ENCODE measurements at places on chromosomes 1 and 21.
A peak's percentile ranks its signal among the peaks of the same experiment; 100 is the strongest.

- no peak for DNase-seq
Observed at GRCh38 chr1:168121401-168122011, 15.2 kb downstream of the GPR161 start.

DNA sequence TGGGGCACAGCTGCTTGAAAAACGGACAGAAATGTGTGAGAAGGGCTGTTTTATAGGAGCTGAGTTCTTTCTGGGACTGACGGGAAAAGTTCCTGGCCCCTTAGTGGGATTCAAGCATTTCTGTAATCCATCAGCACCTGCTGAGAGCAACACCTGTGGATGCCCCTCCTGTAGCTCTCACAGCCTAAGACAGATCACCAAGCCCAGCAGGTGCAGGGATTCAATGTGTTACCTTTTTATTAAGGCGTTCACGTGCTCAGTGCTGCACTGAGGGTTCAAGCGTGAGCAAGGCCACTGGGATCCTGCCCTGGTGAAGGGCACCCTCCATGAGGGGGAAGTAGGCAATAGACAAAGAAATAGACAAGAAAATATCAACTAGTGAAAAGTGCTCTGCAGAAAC lies 14.9 kb downstream of the OLFML2B start:
- no peak for DNase-seq

DNA sequence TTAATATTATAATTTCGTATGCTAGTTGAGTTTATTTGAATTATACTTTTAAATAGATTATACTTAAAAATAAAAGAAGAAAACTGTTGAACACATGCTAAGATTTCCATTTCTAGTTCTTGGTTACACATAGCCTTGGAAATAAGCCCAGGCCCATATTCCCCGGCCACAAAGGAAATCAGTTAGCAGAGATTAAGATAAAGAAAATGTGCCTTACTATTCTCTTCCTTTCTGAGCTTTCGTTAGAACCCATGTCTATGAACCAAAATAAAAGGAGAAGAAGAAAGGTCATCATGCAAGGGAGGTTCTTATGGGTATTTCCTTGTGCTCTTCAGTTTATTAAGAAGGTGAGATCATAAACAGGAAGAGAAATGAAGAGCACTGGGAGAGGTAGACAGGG lies 32.3 kb upstream of the CRP start:
- DNase-seq = peak; percentile 69

DNA sequence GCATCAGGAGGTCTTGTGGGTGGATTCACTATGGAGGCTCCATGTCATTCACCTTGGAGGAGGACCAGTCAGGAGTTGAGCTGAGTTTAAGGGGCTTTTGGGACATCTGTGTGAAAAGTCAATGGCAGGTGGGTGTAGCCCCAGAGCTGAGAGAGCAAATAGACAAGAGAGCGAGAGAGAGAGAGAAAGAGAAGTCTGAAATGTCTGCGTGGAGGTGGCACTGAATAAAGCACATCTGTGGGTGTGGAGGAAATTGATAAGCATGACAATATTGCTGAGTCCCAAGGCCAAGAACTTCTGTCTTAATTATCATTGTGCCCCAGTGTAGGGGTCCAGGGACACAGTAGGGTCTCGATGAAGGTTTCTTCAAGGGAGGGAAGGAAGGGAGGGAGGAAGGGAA lies 79.5 kb upstream of the VAMP3 start:
- DNase-seq = peak; percentile 54

- no peak for DNase-seq
Observed at GRCh38 chr1:29303201-29304024, 67.1 kb downstream of the PTPRU start.

DNA sequence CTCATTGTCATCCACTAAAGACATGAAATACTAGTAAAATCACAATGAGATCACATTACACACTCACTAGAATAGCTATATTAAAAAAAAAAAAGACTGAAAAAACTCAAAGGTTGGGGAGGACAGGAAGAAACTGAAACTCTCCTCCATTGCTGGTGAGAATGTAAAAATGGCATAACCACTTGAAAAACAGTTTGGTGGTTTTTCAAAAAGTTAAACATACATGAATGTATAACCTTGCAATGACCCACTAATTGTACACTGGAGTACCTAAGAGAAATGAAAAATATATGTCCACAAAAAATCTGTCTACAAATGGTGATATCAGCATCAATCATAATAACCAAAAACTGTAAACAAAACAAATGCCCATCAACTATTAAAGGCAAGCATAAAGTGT lies 44.0 kb downstream of the NRIP1 start:
- no peak for DNase-seq

GRCh38 chr1:152941037-152941711 lies 5.8 kb upstream of the SPRR5 start:
- no peak for DNase-seq

DNA sequence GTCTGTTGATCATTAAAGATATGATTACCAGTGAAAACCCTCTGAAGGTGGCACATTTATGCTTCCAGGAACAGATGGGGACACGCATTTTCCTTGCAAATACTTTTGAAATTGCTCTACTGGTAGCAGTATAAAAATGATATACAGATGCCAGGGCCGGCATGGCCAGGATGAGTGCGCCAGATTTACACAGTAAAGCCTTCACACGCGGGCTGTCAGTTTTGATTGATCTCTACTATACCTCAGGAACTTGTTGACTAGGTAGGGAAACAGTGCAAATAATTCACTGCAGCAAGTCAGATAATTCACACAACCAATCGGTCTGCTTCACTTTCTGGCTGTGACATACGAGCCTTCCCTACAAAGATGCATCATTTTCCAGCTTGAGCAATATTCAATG lies 123.2 kb upstream of the BARHL2 start:
- DNase-seq = peak; percentile 39

DNA sequence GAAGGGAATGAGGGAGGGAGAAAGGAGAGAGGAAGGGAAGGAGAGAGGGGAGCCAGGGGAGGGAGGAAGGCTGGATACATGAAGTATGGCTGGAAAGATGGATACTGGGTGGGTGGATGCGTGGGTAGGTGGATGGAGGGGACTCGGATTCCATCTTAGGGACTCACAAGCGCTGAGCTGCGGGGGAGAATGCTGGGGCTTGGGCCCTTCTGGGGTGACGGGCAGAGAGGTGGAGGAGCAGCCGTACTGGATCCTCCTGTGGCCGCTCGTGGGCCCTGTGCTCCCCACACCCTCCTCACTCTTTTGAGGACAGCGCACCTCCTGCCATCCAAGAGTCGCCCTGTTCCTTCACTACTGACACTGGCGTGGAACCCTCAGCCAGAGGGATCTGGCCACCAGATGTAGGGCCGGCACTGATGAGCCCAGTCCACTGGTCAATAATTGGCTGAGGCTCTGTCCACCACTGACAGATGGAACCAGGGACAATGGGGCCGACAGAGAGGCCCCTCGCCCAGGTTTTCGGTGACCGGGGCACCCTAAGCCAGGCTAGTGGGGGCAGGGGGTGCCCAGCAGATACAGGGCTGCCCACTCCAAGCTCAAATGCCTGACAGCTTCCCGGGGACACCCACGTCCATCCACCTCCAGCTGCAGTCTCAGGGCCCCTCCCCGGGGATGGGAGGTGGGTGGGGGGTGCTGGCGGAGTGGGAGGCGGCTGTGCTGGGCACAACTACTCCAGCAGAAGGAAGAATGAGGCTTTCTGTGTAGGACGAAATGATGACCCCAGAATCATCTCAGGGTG lies 4.4 kb upstream of the ACTRT2 start:
- DNase-seq = no peak

GRCh38 chr1:172146141-172146850 lies 274.2 kb upstream of the C1orf105 start:
- DNase-seq = no peak

DNA sequence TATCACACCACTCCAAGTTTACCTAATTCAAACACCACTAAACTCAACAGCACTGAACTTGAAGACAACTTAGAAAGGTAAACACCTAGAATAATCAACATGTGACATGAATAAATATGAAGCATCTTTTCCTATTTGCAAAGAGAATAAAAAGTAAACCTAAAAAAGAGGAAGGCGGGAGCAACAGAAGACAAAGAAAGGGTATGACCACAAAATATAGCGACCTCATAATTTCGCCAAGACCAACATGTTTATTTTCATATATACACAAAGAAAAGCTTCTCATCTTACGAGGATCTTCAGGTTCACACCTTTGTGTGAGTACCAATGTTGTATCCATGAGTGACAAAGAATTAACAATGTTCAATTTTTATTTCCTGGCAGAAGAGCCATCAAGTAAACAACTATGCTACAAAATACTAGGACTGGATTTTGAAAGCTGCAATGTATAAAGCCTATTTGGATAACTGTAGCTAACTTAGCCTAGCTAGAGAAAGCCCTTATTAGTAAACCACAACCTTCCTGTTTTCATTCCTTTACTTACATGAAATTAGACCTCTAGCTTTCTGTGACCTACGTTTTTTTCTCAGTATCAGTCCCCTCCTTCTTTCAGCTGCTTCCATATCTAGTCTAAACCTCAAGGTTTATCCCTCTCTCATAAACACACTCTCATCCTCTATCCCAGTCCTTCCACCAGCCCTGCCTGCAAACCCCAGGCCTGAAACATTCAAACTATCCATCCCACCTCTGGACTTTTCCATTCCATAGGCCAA lies 21.3 kb upstream of the PHTF1 start:
- no peak for DNase-seq

GRCh38 chr1:15038232-15039016 lies 115.1 kb upstream of the TMEM51 start:
- peak; percentile 82 for DNase-seq

DNA sequence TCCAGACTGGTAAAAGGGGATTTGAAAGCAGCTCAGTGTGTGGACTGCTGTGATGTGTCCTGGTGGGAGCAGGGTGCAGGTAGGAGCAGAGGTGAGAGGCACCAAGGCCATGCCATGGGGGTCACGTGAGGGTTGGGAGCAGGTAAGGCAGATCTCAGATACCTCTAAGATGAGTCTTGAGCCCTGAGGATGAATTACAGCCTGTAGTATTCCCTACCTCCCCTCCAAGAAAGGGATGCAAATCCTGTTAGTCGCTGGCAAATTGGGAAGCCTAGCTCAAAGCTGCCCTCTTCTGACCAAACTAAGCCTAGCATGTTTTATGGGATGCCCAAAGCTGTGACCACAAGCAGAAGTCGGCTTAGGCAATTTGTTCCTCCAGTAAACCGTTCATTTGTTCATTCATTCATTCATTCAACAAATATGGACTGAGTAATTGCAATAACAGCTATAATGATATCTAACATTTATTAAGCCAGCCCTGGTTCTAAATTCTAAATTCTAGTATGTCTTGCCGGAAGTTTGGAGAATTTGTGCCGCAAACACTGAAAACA lies 3.9 kb upstream of the NUAK2 start:
- peak; percentile 76 for DNase-seq

GRCh38 chr1:244603498-244603897 lies 49.4 kb upstream of the DESI2 start:
- DNase-seq = peak; percentile 61

DNA sequence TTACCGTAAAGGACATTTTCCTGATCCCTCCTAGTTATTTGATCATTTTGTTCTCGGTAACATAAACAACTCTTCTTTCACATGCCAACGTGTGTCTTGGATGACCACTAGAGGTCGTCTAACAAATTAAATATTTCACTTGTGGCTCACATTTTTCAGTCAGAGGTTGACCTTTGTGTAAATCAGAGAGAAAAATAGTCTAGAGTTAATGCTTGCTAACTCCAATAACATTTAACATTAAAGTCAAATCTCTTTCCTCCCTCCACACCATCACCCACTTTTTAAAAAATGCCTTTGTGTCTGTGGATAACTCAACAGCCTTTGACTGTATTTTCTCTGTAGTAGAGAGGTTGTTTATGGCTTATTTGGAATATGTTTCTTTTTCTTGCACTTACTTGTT lies 220.5 kb upstream of the B3GALT2 start:
- peak; percentile 60 for DNase-seq

DNA sequence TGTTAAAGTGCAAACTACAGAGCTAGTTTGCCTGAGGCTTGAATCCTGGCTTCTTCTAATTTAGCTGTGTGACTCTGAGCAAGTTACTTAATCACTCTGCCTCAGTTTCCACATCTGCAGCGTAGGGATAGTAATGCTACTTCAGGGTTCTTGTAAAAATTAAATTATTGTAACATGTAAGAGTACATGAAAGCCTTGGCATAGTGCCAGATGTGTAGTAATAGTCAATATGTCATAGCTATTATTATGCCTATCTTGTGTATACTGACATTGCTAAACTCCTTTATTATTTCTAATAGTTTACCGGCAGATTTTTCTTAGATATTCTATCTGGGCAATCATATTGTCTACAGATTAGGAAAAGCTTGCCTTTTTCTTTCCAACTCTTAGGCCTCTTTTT lies 6.8 kb upstream of the TADA1 start:
- DNase-seq = no peak

GRCh38 chr1:235253219-235253962 lies 74.6 kb downstream of the ARID4B start:
- DNase-seq = peak; percentile 79
